Epithelial cell of umbilical artery (primary cell): ENCODE measurements at places on chromosomes 2 and 18. TPM values are rescaled to one million over a fixed set of nuclear protein-coding genes. Genes with fewer than 3 reads are reported as not detected.

MBOAT2 gene
- total RNA-seq: 12.7 and 15.3 TPM in 2 replicates

CRYGD gene
- total RNA-seq: not detected in 2 replicates

NRP2 gene
- total RNA-seq: 10.7 and 17.3 TPM in 2 replicates

XDH gene
- total RNA-seq: not detected in 2 replicates

FOXD4L1 gene
- total RNA-seq: under 0.01 TPM in 1 of 2 replicates, not detected in the other

ATP6V1B1 gene
- 0.15 and 0.65 TPM in 2 replicates for total RNA-seq

ZAP70 gene
- total RNA-seq: not detected in 2 replicates

LIMS2 gene
- total RNA-seq: 3.6 and 8.8 TPM in 2 replicates
